ENCODE measurements at places on chromosomes 5 and 9.

GRCh38 chr9:8106362-8106761 is 306.8 kb upstream of the DMAC1 start:
- DNase-seq: no peak

GRCh38 chr5:159764283-159765134 is 151.8 kb upstream of the ADRA1B start:
- no peak for DNase-seq

- DNase-seq: no peak
Measured at GRCh38 chr5:37847978-37848425, 8.2 kb upstream of the GDNF start.

DNA sequence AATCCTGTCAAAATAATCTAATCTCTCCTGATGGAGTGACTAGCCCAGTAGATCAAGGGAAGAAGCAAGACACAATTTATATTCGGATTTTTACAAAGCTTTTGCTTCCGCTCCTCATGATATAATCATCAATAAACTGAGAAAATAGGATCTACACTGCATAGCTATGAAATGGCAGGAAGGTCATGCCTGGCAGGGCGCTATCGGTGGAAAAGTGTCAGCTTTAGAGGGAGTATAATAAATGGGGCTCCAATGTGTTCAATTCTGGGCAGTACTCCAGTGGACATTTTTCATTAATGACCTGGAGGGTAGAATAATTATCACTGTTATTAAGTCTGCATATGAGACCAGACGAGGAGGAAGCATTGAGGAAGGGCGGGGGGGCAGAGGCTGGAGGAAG is 1013.3 kb upstream of the DMAC1 start:
- DNase-seq: no peak

GRCh38 chr5:624118-624950 is 12.2 kb downstream of the CEP72 start:
- no peak for DNase-seq

DNA sequence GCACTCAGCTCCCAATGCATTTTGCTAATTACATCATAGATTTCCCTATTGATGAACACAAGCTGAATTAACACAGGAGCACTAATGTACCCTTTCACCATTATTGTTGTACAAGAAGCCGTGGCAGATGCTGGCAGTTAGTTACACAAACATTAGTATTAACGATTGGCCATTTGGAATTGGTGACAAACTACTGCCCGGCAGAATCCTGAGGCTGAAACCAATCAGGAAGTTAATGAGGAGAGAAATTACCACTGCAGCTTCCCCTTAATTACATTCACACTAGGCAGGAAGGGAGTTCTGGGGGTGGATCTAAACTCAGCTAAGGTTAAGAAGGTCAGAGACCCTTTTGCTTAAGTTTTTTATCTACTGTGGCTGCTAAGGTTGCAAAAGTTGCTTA is 9.6 kb upstream of the DMRT3 start:
- no peak for DNase-seq

- DNase-seq: no peak
Measured at GRCh38 chr5:124990723-124991122, 244.3 kb upstream of the ZNF608 start.

- DNase-seq: no peak
Measured at GRCh38 chr5:35320029-35320428, 89.7 kb upstream of the PRLR start.

GRCh38 chr9:4732890-4733289 is 8.1 kb downstream of the AK3 start:
- no peak for DNase-seq

- DNase-seq: no peak
Measured at GRCh38 chr9:121373011-121373729, 3.1 kb upstream of the STOM start.

- no peak for DNase-seq
Measured at GRCh38 chr5:143436871-143437270, 33.4 kb upstream of the NR3C1 start.
